ENCODE measurements at places on chromosomes 12 and 14.

DNA sequence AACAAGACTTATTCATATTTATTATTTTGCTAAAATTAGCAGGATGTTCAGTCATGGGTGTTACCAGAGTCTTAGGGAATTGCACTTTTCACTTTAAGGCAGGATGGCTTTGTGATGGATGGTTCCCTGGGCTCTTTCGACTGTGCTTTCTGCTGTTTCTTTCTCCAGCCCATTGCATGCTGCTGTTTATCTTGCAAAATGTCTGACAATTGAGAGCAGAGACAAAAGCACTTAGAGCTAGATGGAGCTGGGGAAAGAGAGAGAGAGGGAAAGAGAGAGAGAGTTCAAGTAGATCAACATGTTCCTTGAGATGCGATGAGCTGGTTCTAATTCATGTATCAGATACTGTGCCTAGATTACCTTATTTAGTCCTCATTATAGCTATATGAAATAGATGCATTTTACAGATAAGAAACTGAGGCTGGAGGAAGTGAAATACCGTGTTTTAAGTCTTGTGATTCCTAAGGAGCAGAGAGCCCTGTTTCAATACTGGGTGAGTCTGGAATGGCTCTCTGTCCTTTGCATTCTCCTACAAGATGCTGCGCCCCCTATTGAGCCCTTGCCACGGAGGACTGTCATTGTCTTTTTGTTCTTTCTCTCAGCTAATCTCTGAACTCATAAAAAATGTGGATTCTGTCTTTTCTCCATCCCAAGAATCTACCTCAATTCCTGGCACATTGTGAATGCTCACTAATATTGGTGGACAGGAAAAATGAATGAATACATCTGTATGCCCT, 227.9 kb downstream of the ALG10B start:
- no peak for DNase-seq

DNA sequence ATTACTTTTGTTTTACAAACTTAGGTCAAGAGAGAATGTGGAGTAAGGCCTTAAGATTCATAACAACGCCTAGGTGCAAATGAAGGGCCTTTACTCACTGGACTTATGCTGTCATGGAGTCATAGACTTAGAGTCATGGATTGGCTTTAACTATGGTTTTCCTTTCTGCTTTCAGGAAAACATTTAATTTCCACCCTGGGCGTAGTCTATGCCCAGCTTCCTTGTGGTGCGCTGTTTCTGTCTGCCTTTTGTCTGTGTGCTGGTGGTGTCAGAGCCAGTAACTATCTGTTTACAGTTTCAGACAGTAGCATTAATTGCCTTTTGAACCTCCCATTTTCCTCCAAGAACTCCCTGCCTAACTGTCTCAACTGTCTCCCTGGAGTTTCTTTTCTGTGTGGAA, 31.8 kb upstream of the COX6A1 start:
- no peak for DNase-seq

DNA sequence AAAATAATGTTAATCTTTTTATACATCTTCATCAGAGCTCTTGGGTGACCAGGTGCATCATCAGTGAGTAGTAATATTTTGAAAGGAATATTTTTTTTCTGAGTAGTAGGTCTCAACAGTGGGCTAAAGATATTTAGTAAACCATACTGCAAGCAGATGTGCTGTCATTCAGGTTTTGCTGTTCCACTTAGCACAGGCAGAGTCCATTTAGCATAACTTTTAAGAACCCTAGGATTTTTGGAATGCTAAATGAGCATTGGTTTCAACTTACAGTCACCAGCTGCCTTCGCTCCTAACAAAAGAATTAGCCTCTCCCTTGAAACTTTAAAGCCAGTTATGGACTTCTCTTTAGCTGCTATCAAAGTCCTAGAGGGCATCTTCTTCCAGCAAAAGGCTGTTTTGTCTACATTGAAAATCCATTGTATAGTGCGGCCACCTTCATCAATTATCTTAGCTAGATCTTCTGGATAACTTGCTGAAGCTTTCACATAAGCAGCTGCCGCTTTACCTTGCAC, 24.6 kb downstream of the RIMKLB start:
- DNase-seq = no peak

DNA sequence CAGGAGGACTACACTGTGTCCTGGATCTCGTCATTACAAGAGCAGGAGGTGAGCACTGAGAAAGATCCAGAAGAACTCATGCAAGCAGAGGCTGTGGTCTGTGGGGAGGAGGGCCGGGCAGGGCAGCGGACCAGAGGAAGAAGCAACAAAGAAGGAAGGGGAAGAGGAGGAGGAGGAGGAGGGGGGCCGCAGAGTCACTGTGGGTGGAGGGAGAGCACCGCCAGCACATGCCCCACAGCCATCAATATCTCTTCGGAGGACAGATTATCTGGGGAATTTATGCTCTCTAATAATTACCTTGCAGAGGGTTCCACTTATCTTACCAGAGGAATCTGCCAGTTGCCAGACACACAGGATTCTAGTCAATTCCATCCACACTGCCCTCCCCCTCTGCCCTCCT, 105.6 kb downstream of the DPF3 start:
- no peak for DNase-seq

- peak; percentile 44 for DNase-seq
These were observed 1.4 kb upstream of the ASIC1 start for GRCh38 chr12:50055831-50056638.

DNA sequence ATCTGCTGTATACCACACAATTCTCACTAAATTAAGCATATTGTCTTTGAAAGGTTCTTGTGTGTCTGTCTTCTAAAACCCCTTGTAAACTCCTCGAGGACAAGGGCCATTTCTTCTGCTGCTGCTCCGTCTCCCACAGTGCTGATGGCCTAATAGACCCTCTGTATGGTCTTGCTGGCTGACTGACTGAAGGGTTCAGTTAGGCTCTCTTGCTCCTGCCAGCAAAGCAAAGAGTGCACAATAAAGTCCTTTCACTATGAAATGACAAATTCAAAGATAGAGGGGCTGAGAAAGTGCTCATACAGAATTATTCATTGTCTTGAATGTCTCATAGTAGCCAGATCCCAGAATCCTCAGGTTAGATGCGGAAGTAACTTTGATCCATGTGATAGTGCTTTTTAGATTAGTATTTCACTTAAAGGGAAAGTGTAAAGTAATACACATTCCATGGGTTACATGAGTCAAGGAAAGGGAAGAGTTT, 14.2 kb upstream of the RIOX1 start:
- DNase-seq = no peak

- DNase-seq = no peak
These were observed 181.3 kb downstream of the ITPR2 start for GRCh38 chr12:26651566-26652188.

- DNase-seq = no peak
These were observed 6.8 kb upstream of the OTUB2 start for GRCh38 chr14:94019329-94019728.

GRCh38 chr14:72688990-72689671, 204.8 kb downstream of the DPF3 start:
- DNase-seq = no peak
